Activated naive CD4-positive, alpha-beta T cell treated with anti-CD3 and anti-CD28 coated beads for 36 hours (primary cell): ENCODE measurements at places on chromosomes 5 and 9.

GRCh38 chr5:35483780-35484179, 133.9 kb upstream of the SPEF2 start:
- no peak for DNase-seq

DNA sequence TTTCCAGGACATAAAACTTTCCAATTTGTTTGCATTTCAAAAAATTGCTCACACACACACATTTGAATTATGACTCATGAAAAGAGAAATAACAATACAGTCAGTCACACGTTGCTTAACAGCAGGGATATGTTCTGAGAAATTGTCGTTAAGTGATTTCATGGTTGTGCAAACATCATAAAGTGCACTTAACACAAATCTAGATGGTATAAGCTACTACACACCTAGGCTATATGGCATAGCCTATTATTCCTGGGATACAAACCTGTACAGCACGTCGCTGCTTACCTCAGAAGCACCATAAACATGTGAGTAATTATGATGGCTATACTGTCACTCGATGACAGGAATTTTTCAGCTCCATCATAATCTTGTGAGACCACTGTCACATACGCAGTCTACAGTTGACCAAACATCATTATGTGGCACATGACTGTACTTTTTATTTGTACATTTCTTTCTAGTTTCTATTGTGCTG, 378.2 kb downstream of the ACTL7B start:
- DNase-seq: no peak

- no peak for DNase-seq
These were observed 7.8 kb downstream of the JAK2 start for GRCh38 chr9:4992872-4993271.

DNA sequence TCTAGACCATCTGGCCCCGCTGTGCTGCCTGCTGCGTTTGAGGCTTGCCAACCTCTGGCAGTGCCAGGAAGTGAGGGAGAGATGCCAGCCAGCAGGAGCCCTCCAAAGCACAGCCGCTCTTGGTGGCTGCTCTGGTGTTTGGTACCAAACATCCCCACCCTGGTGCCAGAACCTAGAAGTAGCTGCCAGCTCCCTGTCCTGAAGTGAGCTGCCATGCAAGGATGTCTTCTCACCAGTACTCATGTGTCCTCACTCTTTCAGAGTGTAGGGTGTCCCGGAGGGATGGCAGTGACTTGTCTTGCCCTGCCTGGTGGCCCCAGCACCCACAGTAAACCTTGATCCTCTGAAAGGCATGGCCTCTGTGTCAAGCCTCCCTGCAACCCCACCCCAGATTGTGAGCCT, 43.4 kb downstream of the AMBP start:
- DNase-seq: no peak

DNA sequence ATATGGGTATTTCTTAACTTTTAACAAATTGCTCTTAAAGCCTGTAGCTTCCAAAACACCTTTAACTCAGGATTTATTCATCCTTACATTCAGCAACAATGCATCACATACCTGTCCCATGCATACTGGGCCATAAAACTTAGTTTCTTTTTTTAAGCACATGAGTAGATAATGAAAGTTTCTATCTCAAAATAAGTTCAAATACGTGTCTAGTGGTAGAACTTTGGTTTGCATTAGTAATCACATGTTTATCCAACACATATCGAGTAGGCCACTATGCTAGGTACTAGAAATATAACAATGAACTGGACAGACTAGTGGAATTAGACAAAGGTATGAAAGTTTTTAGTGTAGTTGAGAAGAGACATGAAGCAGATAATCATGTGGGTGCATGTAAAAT, 99.6 kb downstream of the DOCK2 start:
- no peak for DNase-seq

DNA sequence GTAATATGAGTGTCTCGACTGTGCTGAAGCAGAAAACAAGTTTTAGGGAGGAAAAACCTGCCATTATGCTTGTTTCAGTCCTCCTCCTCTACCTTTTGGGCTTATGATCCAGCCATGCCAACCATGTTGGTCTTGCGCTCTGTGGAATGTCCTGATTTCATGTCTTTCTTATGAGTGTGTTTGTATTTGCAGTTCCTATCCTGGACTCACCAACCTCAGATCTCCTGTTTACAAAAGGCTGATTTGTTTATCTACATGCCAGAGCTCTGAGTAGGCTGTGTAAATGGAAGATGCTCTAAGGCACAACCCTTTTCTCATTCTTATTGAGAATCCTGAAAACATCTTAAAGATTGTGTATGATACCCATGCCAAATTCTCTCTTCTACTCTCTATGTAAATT, 138.6 kb downstream of the ARHGEF28 start:
- DNase-seq: no peak

DNA sequence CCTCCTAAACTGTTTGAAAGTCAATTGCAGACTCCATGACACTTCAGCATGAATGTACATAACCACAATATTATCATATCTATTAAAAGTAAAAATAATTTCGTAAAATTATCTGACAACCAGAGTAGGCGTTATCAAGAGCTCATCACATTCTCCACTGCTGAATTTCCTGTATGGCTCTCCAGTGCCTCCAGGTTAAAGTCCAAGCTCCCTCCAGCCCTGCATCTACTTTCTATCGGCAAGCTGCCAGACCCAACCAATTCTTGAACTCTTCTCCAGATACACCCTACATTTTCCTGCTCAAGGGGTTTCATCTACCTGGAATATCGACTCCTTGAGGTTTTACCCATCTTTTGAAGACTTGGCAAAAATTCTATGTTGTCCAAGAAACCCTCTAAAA, 74.5 kb upstream of the TBC1D2 start:
- DNase-seq: no peak

- no peak for DNase-seq
These were observed 950 bp upstream of the MSH3 start for GRCh38 chr5:80653502-80653901.

DNA sequence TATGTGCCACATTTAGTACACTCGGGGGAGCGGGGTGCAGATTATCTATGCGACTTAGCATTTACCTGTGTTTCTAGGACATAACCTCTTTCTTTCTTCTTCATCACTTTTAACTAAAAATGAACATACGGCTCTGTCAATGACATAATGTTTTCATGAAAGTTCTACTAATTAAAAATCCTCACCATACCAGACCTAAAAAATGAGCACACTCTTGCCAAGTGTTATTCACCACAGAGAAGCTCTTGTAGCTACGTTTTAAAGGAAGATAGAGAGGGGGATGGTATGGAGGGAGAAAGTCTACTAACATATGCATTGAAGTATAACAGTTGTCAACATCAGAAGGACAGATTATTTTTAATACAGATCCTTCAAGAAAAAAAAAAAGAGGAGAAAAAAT, 1.6 kb downstream of the CDH10 start:
- DNase-seq: no peak

DNA sequence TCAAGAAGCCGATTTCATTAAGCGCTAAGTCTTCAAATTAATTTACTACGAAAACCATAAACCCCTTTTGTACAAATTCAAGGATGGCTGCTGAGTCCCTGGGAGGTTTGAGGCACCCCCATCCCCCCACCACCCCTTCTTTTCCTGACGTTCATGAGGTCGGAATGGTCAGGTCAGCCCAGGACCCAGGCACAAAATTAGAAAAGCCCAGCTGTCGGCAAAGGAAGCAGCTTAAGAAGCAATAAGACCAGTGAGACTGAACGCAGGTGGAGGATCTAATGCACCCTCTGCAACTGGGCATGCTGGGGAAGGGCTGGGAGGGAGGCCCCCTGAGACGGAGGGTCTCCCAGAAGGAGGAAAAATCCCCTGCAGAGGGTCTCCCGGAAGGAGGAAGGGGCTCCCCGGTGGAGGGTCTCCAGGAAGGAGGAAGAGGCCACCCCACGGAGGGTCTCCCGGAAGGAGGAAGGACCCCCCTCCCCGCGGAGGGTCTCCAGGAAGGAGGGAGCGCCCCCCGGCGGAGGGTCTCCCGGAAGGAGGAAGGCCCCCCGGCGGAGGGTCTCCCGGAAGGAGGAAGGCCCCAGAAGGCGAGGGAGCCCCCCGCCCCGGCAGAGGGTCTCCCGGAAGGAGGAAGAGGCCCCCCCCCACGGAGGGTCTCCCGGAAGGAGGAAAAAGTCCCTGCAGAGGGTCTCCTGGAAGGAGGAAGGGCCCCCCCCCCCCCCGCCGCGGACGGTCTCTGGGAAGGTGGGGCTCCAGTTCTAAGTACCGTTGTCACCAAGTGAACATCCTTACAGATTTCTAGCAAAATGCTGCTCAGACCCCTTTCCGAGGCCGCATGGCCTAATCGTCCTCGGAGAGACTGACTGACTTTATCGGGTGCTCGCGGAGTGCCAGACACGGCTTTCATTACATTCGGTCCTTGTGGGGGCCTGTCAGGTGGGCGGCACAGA, 74.4 kb upstream of the FCN1 start:
- DNase-seq: no peak

- DNase-seq: no peak
These were observed 727.1 kb upstream of the GRAMD2B start for GRCh38 chr5:125695996-125696655.

GRCh38 chr5:146072595-146072994, 32.8 kb downstream of the PLAC8L1 start:
- DNase-seq: no peak

DNA sequence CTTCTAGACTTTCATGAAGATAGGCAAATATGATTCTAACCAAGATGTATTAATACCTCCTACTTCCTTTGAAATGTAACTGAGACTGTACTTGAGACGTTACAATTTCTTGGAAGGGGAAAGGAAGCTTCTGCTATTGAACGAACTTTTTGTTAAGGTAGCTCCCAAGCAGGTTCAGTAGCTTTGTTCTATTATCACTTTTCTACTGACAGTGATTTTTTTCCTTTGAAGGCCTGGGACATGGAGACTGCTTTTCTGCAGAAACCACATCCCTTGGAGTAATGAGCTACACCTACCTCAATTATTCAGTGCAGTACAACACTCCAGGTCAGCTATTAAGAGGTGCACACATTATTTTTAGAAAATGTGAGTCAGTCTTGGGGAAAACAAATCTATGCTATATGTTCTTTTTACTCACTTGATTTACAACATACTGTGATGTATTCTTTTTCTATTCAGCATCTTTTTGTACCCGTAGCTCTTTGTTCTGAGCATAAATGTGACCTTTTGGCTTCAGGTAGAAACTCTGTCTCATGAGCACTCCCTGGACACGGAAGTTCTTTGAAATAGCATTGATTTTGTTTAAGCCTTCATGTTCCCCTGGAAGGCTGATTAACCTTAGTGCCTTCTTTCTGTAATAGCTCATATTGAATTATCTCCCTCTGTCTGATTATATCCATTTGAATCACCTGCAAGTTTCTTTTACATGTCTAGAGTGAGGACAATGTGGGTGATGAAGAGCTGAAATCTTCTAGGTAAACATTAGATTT, 56.5 kb upstream of the CDKN2B start:
- DNase-seq: no peak

GRCh38 chr9:135065151-135065550, 22.3 kb upstream of the OLFM1 start:
- DNase-seq: no peak

GRCh38 chr5:63963080-63963735, 963 bp upstream of the HTR1A start:
- peak; percentile 52 for DNase-seq

- no peak for DNase-seq
These were observed 26.0 kb downstream of the EGR1 start for GRCh38 chr5:138491284-138491648.

- DNase-seq: no peak
These were observed 88.3 kb downstream of the FSTL4 start for GRCh38 chr5:133523961-133524586.

DNA sequence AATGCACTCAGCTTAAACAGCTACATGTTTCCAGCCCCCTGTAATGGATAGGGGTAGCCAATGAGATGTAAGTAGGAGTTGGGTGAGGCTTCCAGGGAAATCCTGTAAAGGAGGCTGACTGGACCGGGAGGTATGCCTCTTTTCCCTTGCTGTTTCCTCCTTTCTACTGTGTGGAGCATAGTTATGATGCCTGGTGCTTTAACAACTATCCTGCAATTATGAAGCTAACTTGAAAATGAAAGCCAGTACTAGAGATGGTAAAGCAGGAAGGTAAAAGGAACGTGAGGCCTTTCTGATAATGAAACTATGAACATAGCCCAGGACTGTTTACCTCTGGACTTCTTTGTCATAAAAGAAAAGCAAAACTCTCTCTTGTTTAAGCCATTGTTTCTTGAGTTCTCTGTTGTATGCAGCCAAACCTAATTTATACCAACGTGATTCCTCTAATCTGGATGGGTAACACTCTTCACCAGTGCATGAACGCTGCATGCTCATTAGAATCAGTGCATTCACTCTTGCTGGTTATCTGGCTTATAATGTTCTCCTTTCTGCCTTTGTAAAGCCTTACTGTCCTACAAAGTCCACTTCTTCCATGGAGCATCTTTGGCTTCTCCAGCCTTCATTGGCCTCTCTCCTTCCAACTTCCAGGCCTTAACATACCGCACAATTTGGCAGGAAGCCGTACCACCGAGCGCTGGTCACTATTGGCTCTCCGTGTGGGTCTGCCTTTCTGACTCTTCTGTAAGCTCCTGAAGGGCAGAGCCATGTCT, 8.3 kb upstream of the ARHGEF28 start:
- DNase-seq: no peak

DNA sequence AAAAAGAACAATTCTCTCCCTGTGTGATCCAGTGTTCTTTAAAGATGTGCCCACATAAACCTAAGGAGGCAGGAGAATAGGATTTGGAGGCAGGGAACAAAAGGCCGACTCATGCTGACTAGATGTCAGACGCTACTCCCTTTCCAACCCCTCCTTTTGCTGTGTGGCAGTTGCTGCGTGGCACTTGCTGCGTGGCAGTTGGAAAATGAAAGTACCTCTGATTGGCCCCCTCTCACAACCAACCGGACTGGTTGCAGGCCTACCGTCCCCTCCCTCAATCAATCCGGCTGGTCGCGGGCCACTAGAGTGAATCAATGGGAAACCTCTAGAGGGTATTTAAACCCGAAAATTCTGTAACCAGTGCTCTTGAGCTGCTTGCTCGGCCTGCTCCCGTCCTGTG, 551.0 kb downstream of the KIF4B start:
- no peak for DNase-seq

DNA sequence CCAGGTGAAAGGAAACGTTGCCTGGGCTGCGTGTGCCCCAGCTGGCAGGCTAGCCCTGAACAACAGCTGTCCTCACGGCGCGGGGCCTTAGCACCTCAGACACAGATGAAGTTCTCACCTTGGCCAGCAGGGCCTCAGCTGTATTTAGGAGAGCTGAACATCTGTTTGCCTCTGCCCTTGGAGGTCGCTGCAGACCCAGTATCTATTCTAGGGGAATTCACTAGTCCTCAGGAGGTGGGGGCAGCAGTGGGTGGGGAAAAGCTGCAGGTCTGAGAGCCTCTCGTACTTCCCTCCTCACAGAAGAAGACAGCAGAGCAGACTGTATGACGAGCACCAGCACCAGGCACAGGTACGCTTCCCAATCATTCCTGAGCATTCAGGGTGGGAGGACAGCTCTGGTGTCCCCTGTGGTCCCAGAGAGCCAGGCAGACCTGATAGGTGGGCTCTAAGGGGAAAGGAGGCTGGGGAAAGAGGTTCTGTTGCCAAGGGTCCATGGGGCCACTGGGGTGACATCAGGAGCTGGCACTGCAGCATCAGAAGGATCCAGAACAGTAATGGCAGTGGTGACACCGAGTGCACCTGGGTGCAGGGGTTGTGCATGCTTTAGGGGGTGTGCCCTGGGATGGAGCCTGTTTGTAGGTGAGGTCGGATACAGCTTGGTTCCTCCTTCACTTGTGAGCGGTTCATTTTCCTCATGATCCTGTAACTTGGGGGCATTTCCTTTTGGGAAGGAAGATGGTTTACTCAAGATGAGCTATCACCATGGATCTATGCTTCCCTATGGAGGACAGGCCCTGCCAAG, 13.8 kb downstream of the CD74 start:
- DNase-seq: no peak
